ENCODE measurements at places on chromosomes 3 and 15. TPM values are rescaled to one million over a fixed set of nuclear protein-coding genes. Genes with fewer than 3 reads are reported as not detected.

GRCh38 chr15:52790941-52791751, 1.0 kb upstream of the ONECUT1 start:
- DNase-seq, result no peak

GRCh38 chr3:107956991-107957900, 133.6 kb downstream of the CD47 start:
- peak; percentile 96 for DNase-seq

DNA sequence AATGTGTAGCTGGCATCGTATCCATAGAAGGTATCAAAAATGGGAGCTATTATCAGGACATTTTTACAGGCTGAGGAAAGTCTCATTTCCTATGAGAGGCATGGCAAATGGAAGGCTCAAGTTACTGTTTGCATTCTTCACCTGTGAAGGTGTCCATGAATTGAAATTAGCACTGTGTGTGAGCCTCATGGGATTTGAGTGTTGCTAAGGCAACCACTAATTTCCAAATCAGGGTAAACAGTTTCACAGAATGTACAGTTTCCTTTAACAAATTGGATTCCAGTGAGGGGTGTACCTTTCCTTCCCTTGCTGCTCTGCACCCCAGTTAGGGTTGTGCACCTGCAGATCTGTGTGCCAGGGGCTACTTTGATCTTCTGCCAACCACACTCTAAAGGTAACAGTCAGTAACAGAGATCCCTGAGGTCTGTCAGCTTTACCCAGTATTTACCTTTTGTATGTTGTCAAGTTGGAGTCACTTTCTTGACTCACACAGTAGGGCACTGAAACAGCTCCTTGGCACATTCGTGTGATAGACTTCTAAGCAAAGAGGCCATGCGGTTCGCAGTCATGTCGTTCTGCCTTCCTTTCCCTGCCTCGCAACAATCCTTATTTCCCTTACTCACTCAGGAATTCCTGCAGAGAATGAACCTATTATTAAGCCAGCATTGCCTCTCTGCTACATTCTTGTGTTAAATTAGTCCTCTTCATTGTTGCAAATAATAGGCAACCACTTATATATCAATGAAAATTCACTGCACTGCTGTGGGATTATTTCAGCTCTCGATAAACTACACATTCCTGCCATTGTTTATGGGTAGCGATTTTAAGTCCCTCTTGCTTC, 129.8 kb upstream of the GBE1 start:
- no peak for DNase-seq

DNA sequence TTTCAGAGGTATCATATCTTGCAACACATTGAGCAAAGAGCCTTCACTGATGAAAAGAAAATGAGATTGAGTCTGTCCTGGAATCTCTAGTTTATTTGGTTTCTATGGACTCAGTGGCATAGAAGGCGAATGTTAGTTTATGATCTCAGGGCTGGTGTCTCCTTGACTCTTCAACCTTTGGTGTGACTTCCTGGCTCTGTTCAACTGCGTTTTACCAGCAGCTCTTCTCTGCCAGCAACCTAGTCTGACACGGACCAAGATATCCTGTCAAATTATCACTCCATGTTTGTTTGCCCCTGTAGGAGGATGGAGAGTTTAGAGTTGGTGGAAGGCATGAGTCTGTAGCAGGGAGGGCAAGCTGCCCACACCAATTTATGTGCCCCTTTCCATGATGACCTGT, 82.9 kb upstream of the TBC1D5 start:
- no peak for DNase-seq

GRCh38 chr15:60372756-60373155, 25.0 kb downstream of the ANXA2 start:
- no peak for DNase-seq

- peak; percentile 9 for DNase-seq
Measured at GRCh38 chr3:128505771-128506170, 12.8 kb upstream of the GATA2 start.

DNA sequence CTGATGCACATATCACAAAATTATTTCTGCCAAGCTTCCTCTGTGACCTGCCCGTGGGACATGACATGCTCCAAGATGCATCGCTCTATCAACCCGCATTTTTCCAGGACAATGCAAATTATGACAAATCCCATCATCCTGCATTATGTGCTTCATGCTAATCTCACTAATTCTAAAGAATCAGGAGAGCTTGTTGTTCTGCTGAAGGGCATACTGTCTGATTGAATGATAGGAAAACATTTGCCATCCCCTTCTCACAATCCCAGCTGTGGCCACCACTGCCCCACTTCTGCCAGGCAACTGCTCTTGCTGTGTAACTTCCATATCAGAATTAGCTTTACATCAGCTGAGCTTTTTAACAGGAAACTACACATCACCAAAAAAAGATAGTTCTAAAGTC, 203.5 kb upstream of the NANOGP8 start:
- no peak for DNase-seq

DNA sequence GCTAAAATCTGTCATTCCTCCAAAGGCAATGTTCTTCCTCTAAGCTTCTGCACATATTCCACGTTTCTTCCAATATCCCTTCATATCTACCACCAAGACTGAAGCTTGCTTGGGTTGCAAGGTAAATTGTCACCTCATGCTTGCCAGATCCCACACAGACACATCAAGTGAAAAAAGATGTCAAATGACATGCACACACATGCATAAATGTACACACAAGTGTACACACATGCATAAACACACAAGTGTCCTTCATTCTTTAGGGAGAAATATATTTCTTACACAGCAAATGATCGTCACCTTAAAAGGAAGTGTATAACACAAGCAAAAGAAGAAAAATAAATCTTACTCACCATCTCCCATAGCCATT, 59.4 kb downstream of the CLASP2 start:
- DNase-seq, result no peak

- no peak for DNase-seq
Measured at GRCh38 chr3:105187344-105187743, 179.4 kb upstream of the ALCAM start.

GRCh38 chr15:63294359-63294758, 17.0 kb downstream of the APH1B start:
- DNase-seq, result no peak

DNA sequence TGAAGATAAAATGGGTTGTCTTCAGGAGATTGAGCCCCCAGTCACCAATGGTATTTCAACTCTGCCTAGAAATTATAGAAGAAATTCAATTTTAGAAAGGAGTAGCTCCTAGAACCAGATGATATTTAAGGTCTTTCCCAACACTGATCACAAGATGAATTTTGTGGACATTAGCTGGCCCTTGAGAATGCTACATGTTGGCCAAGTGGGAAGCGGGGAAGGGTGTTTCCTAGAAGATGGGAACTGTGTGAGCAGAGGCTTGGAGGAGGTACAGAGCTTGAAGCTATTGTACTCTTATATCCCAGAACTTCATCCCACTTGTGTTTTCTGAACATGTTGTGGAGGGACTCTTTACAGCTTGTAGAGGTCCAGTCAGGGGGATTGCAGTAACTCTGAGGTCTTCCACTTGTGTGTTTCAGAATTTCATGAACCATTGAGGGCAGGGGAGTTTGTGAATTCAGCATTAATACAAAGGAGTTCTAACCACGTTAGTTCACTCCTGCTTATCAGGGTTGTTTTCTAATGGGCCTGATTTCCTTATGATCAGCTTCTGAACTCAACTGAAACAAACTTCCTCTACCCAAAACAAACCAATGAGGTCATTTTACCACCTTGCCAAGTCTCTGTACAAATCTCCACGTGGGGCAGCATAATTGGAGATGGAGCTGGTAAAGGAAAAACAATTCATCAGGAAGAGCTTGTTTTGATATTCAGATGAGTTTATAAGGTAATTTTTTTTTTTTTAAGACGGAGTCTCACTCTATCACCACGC, 152.6 kb upstream of the TPM1 start:
- DNase-seq, result peak; percentile 40

- no peak for DNase-seq
Measured at GRCh38 chr15:49741712-49742111, 120.9 kb downstream of the DTWD1 start.

GRCh38 chr3:143585720-143586456, 262.4 kb downstream of the SLC9A9 start:
- no peak for DNase-seq

DNA sequence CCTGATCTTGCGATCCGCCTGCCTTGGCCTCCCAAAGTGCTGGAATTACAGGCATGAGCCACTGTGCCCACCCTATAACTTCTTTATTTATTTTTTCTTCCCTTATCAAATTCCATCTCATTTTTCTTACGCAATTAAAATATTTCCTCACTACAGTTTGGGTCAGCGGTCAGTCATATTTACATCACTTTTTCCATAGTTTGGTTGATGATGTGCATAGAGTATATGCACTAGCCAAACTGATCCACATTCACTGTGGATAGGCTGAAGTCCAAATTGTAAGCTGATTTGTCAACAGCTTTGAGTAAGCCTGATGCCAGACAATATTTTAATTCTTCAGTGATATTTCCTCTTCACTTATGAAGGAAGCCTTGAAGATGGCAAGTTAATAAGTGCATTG, 256.3 kb downstream of the TIGIT start:
- DNase-seq, result no peak

DNA sequence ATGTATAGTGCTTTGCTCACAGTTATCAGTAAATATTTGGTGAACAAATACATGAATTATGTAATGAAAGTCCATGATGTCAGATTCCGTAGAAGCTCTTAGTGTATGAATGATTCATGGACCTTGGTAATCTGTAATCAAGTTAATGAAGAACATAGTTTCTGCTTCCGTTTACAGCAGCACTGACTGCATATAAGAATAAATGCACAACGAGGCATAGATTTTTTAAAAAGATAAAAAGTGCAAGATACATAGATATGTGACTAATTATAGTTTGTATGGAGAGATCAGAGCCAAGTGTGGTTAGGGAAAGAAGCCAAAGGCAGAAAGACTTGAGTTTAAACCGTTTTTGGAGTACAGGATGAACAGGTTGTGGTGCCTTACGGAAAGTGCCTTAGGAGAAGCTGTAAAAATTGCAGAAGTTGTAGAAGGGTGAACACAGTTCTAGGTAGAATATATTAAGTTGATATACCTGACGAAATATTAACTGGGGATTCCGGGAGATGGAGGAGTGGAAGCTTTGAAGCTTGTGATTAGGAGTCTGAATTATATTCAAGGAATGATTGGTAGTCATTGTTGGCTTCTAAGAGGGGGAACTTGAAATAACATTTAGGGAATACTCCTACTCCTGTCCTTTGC, 293.1 kb downstream of the NLGN1 start:
- DNase-seq, result no peak

DNA sequence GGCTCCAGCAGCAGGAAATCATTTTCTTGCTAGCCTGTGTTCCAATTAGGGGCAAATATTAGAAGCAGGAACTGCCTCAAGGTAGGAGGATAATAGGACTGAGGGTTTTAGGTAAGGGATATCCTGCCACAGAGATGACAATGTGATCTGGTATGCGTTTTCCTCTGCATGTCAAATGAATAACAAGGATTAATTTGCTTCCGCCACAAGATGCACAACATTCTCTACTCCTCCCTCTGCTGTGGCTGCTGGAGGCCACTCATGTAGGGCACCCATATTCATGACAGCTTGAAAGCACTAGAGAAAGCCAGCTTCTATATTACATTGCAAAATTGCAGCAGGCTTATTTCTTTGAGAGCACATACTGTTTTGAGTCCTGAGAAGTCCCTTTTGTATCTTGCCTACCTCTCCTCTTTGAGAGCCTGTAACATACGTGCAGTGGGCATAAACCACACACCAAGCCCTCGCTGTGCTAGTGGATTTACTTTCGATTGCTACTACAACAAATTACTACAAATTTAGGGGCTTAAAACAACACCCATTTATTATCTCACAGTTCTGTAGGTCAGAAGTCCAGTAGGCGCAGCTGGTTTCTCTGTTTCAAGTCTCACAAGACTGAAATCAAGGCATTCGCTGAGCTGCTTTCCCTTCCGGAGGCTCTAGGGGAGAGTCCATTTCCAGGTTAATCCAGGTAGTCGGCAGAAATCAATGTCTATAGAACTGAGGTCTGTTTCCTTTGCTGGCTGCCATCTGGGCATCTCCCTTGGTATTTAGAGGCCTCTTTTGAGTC, 5.9 kb upstream of the CD47 start:
- no peak for DNase-seq

DNA sequence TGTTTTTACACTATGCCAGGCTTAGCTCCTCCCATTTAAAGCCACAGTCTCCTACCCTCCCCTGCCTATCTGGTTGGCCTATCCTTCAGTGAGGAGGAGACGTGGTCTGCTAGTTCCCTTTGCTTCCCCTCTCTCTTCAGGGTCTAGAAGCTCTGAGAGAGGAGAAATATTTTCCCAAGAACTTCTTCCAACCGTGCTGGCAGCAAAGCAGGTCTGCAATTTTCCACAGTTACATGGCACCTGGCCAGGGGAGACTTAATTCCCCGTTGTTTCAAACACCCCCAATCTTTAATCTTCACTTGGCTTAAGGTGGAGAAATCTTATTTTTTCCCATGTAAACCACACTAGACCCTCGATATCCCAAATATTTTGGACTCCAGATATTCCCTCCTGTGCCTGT, 149.5 kb upstream of the MCTP2 start:
- DNase-seq, result no peak

Gene SENP8
- 1.8 TPM for total RNA-seq

Gene VPS33B
- total RNA-seq, result 9.3 TPM

Gene LCMT2
- total RNA-seq, result 5.4 TPM

Gene SNRPN
- 106 TPM for total RNA-seq

Gene SPESP1
- 2.7 TPM for total RNA-seq

Gene SPINK8
- not detected for total RNA-seq

Gene ALS2CL
- 4.1 TPM for total RNA-seq

Gene EXD1
- total RNA-seq, result not detected

Gene CPNE9
- not detected for total RNA-seq

Measured in sigmoid colon (tissue), 7 donors.